ENCODE measurements at places on chromosomes 3 and 15.

GRCh38 chr15:29377161-29377560 is 107.5 kb upstream of the NSMCE3 start:
- no peak for DNase-seq

GRCh38 chr3:10319251-10319650 is 1.7 kb downstream of the SEC13 start:
- DNase-seq = no peak

- DNase-seq = no peak
Measured at GRCh38 chr3:51328206-51328605, 56.9 kb upstream of the MANF start.

DNA sequence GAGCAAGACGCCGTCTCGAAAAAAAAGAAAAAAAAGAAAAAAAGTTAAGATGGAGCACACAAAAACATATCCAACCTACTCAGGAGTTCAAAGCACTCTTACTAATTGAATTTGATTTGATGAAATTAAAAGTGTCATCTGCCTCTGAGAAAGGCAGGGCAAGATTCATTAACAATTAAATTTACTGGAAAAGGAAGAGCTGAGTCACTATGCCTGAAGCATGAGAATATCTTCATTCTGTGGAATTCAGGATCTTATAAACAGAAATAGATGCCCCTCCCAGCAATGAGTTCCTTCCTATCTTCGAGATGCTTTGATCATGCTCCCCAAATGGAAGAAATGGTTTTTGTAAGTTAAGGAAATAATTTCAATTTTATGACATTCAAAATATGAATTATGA is 61.0 kb upstream of the ST3GAL6 start:
- no peak for DNase-seq

DNA sequence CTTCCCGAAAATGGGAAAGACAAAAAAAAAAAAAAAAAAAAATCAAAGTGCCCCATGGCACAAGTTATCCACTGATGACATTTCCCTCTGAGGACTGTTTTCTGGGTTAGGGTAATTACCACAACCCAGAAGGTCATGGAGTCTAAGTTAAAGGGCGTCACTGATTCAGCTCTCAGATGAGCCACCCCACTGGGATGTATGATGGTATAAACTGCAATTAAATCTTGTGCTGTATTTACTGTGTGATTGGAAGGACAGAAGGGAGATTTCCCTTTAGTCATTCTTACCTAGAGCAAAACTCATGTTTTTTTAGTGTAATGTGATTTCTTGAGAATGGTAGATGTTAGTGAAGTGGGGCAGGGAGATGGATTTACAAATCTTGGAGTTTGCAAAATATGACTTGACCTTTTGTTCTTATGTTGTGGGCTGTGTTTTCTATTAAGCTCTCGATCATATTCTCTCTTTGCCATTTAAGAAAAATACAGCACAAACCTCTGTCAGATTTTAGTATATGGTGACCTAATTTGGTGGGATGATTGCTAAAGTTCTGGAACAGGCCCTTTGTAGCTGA is 244.2 kb downstream of the PTPRG start:
- no peak for DNase-seq

DNA sequence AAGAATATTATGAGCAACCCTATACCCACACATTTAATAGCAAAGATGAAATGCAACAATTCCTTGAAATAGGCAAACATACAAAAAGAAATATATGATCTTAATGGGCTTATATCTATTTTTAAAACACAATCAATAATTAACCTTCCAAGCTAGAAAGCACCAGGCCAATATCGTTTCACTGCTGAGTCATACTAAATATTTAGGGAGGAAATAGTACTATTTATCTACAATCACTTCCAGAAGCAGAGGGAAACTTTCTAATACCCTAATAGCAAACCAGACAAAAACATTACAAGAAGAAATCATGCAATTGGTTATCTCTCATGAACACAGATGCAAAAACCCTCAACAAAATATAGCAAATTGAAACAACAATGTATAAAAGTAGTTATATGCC is 207.8 kb downstream of the MTHFS start:
- DNase-seq = no peak

GRCh38 chr3:34868935-34869334 is 770.4 kb upstream of the ARPP21 start:
- no peak for DNase-seq

GRCh38 chr3:73212683-73213082 is 151.2 kb downstream of the EBLN2 start:
- DNase-seq = no peak

GRCh38 chr3:30512576-30512975 is 93.8 kb upstream of the TGFBR2 start:
- DNase-seq = no peak

DNA sequence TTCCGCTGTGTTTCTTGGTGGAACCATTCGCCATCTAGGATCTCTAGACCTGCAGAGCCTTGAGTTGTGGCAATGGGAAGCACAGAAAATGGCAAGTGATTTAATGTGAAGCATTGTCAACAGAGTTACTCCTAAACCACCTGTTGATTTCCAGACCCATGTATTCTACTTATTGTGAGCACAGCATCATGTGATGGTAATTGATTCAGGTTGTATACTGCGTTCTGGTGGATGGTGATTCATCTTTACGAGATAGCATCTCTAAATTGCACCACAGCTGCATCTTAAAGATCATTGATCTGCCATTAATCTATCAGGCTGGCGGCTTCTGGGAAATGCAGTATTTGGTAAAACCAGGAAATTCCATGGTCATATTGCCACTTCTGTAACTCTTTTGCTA is 7.4 kb downstream of the RTP4 start:
- no peak for DNase-seq
